GM23248 (cell line): ENCODE measurements at places on chromosomes 5 and 9. TPM values are rescaled to one million over a fixed set of nuclear protein-coding genes. Genes with fewer than 3 reads are reported as not detected.
A peak's percentile ranks its signal among the peaks of the same experiment; 100 is the strongest.

- DNase-seq, result peak; percentile 38
Measured at GRCh38 chr9:86349271-86349670, 4.9 kb downstream of the TUT7 start.

- DNase-seq, result peak; percentile 72
Measured at GRCh38 chr5:157371655-157372471, 88.2 kb upstream of the NIPAL4 start.

SMIM33 gene
- not detected in 2 replicates for total RNA-seq

GRCh38 chr9:122536134-122536533 is 9.0 kb upstream of the OR1N1 start:
- peak; percentile 46 for DNase-seq

TLX3 gene
- total RNA-seq, result not detected in 2 replicates

DNA sequence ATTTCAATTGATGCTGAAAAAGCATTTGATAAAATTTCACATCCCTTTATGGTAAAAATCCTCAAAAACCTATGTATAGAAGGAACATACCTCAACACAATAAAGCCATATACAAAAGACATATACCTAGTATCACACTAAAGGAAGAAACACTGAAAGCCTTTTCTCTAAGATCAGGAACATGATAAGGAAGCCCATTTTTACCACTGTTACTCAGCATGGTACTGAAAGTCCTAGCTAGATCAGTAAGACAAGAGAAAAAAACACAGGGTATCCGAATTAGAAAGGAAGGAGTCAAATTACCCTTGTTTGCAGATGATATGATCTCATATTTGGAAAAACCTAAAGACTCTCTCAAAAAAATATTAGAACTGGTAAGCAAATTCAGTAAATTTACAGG is 350.2 kb upstream of the PDE4D start:
- no peak for DNase-seq

DNA sequence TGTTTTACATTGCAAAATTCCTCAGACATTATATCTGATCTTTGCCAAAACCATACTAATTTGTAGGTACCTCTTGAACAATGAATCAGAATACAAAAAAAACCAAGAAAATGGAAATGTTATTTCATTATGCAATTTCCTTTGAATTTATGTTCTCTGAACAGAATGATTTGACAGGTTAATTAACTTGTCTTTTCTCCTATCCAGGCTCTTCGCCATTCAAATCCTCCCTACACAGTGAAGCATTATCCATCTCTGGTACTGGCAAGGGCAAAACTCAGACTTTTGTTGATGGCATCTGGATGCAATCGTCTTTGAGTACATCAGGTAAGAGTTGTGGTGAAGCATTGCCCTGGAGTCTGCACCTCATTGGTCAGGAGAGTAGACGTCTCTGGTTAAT is 655.7 kb upstream of the ITGA1 start:
- no peak for DNase-seq

FAM221B gene
- not detected in 2 replicates for total RNA-seq

DNA sequence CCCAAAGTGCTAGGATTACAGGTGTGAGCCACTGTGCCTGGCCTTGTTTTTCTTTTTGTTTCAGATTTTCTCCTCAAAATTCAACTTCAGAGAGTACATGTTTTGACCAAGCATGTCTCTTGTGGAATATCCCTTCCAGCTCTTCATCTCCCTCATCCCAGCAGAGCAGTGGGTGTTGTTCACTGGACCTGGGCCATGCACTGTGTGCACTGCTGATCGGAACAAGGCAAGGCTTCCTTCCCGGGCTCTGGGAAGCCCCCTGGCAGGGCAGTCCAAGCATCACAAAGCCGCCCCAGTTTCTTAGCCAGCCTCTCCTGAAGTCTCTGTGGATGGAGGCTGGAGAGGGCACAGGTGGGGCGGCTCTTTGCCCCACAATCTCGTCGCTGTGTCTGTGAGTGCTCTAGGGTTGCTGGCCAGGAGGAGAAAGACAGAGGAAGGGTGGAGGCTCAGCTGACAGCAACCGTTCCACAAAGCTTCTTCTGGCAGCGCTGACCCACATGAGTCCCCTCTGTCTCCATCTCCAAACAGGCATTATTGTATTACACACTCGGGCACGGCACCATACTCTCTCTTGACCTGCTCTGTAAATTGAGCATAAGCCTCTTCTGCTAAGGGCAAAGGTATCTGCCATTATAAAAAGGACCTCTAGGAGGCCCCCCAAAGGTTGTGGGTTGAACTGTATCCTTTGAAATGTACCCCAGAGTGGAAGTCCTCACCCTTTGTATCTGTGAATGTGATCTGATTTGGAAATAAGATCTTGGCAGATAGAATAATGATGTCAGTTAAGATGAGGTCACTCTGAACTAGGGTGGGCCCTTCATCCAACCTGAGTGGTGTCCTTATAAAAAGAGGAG is 89.6 kb downstream of the TARS1 start:
- DNase-seq, result no peak

TUSC1 gene
- total RNA-seq, result 13.9 and 14.1 TPM in 2 replicates

DNA sequence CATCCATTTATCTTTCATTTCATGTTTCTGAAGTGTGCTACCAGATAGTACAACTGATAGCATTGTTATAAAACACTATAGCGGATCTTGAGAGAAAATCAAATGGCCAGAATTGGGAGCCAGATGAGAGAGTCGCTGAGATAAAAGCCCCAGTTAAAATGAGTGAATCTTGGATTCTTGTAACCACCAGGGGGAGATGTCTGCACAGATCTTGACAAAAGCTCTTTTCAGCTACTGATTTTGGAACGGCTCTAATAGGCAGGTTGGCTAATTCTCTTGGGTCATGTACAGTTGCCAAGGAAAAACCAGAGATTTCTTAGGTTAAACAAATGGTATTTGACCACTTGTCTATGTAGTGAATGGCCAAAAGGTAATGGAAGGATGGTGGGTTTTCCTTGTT is 21.7 kb downstream of the F2RL2 start:
- DNase-seq, result peak; percentile 82

LECT2 gene
- 0.32 TPM in 1 of 2 replicates, not detected in the other for total RNA-seq

KCNMB1 gene
- not detected in 2 replicates for total RNA-seq

GRCh38 chr5:127571314-127572131 is 54.1 kb downstream of the PRRC1 start:
- DNase-seq, result no peak

DMGDH gene
- total RNA-seq, result 0.38 and 1.6 TPM in 2 replicates

GABBR2 gene
- total RNA-seq, result 10.2 and 13.4 TPM in 2 replicates

DNA sequence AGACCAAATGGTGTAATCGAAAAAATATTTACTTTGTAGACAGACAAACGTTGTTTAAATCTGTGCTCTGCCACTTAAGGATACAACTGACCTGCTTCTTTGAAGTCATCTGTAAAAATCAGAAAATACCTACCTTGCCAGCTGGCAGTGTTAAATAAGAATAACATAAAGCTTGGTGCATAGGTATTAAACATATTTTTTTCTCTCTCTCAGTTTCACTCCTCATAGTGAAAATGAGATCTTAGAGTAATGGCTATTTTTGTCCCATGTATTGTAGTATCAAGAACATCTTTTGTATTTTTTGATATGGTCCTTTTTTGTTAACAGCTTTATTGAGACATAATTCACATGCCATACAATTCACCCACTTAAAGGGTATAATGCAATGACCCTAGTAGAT is 17.9 kb upstream of the RANBP17 start:
- DNase-seq, result no peak

GRCh38 chr9:2872931-2873323 is 29.0 kb upstream of the PUM3 start:
- DNase-seq, result no peak

- peak; percentile 33 for DNase-seq
Measured at GRCh38 chr9:4739587-4740387, 1.2 kb downstream of the AK3 start.

LCN2 gene
- total RNA-seq, result not detected in 2 replicates

GRCh38 chr9:115398996-115399395 is 281.0 kb upstream of the TNC start:
- DNase-seq, result no peak

DNA sequence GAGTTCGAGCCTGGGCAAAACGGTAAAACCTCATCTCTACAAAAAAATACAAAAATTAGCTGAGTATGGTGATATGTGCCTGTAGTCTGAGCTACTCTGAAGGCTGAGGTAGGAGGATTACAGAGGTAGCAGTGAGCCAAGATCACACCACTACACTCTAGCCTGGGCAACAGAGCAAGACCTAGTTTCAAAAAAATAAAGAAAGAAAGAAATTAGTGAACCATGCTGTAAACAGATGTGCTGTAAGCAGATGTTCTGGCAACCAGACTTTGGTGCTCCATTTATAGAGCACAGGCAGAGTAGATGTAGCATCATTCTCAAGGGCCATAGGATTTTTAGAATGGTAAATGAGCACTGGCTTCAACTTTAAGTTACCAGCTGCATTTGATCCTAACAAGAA is 115.4 kb downstream of the ST8SIA4 start:
- DNase-seq, result no peak

DNA sequence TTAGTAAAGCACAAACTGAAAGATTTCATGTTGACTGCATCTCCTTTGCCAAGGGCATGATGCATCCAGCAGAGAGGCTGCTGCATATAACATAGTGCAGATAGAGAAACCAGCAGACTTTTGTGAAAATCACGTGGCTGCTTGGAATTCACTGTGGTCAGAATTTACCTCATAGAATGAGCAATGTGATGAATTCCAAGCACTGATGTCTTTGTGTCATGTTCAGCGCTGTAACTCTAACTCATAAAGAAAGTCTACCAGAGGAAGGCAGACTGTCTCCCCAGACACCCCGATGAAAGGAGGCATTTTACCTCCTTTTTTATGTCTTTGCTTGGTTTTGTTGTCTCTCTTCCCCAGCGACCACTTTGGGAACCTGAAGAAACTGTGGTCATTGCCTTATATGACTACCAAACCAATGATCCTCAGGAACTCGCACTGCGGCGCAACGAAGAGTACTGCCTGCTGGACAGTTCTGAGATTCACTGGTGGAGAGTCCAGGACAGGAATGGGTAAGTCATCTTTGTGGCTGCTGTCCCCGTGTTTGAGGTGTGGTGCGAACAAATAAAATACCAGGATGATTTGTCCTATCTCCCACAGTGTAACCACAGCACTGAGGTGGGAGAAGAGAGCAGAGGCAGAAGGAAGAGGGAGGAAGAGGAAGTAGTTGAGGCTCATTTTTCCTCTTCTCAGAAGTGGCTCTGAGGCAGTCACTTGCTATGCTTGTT is 42.0 kb downstream of the ITK start:
- DNase-seq, result peak; percentile 84

DNA sequence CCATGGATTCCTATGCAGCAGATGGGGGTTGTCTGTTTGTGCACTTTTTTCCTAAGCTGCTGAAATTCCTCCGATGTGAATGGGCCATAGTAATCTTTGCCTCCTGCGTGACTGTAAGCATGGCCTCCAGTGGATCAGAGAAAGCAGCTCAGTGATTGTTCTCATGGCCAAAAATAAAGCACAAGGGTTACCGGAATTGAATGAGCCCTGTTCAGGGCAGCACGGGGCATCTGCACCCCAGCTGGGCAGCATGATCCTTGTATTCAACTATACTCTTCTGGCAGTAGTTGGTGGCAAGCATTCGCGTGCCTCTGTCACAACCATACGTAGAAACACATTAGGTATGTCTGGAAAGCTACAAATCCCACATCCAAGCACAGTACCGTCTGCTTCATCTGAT is 193.9 kb downstream of the RORB start:
- no peak for DNase-seq

- no peak for DNase-seq
Measured at GRCh38 chr5:146390469-146390868, 51.8 kb downstream of the POU4F3 start.

FYB1 gene
- total RNA-seq, result under 0.01 TPM in 1 of 2 replicates, not detected in the other

DNA sequence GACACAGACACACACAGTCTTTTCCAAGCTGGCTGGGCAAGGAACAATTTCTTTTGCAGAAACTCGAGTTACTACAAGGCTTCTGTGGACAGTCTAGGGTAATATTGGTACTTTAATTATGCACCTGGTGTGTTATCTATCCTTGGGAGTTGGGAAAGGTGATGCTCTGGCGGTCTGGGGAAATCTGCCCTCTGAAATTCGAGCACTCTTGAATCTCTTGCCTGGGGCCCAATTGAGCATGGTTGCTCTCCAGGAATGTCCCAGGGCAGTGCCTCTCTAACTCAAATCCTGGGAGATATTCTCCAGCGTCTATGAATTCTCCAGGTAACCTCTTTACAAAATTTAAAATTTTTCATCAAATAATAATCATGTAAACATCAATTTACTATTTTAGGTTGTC is 69.3 kb downstream of the KCNIP1 start:
- no peak for DNase-seq

MSX2 gene
- total RNA-seq, result 2.4 and 3.0 TPM in 2 replicates

- DNase-seq, result no peak
Measured at GRCh38 chr5:163497315-163497714, 8.1 kb upstream of the MAT2B start.

DNA sequence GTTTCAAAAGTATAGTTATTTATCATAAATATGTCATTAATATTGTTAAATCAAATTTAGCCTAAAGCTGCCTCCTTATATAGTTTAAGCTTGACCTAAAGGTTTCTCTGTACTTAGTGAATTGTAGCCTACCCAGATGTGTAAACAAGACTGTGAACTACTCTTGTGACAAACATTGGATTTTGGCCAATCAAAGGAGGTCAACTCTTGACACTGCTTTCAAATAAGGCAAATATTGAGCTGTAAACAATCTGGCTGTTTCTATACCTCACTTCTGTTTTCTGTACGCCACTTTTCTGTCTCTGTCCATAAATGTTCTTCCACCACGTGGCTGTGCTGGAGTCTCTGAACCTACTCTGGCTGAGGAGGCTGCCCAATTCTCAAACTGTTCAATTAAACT is 51.2 kb downstream of the FXN start:
- DNase-seq, result no peak

GRCh38 chr9:38235244-38235643 is 157.3 kb upstream of the ALDH1B1 start:
- no peak for DNase-seq

FSTL4 gene
- not detected in 2 replicates for total RNA-seq

- DNase-seq, result no peak
Measured at GRCh38 chr5:104295991-104296390, 733.4 kb upstream of the NUDT12 start.

LCN1 gene
- total RNA-seq, result not detected in 2 replicates

- peak; percentile 77 for DNase-seq
Measured at GRCh38 chr5:37696190-37697021, 143.4 kb downstream of the GDNF start.

PCDHGA8 gene
- total RNA-seq, result 0.86 and 1.5 TPM in 2 replicates

DNA sequence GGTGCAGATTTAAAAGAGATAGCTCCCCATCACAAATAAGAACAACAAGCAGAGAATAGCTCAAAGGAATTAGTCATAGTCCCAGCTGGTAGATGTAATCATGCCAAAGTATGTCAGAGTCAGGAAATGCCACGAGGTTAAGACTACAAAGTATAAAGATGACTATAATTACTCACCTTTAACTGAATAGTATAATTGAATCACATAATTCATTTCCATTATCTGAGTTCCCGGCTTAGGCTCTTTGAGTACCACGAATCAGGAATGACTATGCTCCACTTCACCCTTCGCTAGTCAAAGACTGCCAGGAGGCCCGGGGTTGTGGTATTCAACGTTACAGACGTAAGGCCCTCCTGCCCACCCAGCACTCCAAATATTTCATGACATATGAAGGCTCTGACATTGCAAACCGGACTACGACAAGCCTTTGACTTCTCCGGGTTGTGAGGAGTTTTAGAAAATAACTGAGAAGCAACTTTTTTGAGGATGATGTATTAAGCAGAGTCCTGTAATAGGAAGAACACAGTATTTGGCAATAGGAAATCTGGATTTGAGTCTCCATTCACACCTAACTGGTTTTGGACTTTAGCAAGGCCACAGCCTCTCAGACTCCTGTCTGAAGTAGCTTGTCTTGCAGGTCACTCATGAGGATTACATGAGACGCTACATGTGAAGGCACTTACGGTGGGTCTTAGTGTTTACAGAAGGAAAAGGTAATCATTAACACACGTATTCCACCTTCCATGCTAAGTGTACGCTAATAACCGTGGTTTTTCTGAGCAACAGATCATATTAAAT is 64.6 kb downstream of the ENC1 start:
- DNase-seq, result peak; percentile 88
